Hindlimb muscle (tissue), 1 donor: ENCODE measurements at places on chromosomes 5 and 9.

DNA sequence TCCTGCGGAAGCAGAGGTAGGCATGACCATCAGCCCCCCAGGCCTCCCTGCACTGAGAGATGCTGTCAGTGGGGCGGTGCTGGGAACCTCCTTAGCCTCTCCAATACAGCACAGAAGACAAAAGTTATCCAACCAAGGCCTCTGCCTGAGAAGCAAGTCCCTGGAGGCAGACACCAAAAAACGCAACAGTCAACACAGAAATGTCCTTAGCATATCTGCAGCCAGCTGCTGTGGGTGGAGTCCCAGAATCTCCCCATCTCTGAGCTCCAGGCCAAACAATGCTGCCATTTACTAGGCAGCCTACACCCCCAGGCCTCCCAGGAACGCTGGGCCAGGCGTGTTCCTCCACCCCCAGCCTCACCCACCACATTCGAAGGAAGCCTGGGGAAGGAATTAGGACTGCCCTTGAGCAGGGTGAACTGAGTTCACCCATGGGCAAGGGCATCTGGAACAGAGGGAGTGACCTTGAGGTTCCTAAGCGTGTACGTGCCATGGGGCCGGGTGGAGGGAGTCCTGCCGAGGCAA is 43.7 kb downstream of the STK10 start:
- DNase-seq = no peak

GRCh38 chr5:96144289-96144688 is 182.6 kb upstream of the ELL2 start:
- no peak for DNase-seq

DNA sequence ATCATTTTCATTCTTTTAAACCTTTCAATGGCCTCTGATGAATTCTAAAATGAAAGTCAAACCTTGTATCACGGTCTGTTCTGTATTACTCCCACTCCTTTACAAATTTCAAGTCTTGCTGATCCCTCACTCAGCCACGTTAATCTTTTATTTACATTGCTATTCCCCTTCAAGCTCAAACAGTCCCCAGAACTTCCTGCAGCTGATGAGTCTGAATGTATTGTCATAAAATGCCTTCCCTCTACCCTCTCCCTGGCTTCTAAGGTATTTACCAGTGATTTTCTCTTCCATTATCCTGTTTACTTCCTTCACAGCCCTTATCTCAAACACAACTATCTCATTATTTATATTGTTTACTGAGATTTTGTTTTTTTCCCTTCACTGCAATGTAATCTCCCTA is 562.3 kb upstream of the C9orf72 start:
- no peak for DNase-seq

GRCh38 chr5:94503677-94504076 is 114.7 kb downstream of the KIAA0825 start:
- no peak for DNase-seq

- DNase-seq = no peak
These were observed 228.7 kb upstream of the DAP start for GRCh38 chr5:10989577-10990263.

GRCh38 chr9:37329576-37329975 is 92.9 kb upstream of the GRHPR start:
- DNase-seq = no peak

- no peak for DNase-seq
These were observed 110.8 kb downstream of the SMARCA2 start for GRCh38 chr9:2125906-2126305.

GRCh38 chr5:179261301-179262125 is 83.7 kb downstream of the ADAMTS2 start:
- no peak for DNase-seq

DNA sequence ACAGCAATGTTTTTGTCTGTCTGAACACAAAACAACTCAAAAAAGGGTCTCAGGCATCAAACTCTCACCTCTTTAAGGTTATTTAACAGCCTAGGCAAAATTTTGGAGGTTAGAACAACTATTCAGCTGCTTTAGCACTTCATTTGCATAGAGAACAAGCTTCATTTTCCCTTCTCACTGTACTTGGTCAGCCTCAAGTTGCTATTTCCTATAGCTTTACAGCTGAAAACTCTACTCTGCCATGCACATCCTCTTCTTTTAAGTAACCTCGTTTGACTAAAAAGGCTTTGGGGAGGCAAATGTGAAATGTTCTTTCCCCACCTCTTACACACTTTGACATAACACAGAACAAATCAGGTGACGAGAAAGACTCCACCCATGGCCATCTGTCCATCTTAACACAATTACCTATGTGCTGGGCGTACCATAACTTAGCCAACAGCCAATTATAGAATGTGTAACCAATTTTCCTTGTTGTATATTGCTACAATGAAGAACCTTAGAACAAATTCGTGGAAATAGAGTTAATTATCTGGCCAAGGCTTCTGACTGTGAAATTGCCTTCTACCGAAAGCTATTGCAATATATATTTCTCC is 195.7 kb downstream of the DCP2 start:
- no peak for DNase-seq

DNA sequence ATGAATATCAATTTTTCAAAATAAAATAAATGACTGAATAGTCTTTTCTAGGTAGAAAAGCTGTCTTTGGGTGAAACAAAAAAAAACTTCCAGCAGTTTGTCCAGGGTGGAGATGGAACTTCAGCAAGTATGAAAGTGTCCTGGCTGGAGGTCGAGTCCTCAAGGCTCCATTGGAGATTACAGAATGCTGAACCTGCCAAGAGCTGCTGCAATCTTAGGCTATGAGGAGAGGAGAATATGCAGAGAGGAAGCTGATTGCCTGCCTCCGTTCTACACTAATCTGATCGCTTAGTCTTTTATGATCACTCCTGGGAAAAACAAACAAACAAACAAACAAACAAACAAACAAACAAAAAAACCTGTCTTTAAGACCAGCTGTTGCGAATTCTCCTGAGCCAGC is 50.6 kb downstream of the NREP start:
- DNase-seq = no peak

DNA sequence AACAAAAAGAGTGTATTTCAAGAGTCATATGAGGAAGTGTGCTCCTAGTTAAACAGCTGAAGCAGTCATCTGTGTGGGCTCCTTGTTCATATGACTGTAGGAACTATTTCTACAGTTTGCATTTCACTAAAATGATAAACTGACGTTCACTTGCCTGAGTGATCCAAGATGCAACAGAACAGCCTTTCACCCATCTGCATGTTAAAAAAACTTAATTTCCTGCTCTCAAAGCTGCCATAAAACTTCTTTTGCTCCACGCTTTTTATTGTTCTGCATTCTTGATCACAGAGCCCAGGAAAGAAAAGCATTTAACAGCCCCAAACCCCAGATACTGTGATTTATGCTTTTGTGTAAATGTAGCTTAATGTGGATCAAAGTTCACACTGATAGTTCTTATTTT is 43.9 kb downstream of the ZNF608 start:
- no peak for DNase-seq

DNA sequence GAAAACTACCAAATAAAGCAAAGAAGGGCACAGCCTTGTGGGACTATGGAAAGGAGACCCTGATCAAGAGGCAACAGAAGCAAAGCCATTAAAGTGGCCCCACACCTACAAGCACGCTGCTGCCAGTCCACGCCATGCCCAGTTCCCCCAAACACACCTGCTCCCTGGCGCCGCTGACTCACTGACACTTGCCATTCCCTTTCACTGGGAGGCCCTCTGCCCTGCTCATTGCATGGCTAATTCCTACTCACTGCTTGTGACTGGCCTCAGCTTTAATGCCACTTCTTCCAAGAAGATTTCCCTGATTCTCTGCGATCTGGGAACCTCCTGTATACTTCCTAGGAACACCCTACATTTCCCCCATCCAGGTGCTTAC is 71.2 kb upstream of the TAF1L start:
- DNase-seq = no peak

DNA sequence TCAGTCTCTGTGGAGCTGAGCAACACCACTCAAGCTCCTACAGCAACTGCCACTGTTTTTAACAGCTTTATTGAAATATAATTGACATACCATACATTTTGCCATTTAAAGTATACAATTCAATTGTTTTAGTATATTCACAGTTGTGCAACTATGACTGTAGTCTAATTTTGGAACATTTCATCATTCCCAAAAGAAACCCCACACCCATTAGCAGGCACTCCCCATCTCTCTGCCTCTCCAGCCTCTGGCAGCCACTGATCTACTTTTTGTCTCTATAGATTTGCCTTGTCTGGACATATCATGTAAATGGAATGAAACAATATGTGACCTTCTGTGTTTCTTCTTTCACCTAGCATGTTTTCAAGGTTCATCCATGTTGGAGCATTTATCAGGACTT is 43.5 kb downstream of the RUSC2 start:
- no peak for DNase-seq
